ENCODE measurements at places on chromosomes 1 and 21.
A peak's percentile ranks its signal among the peaks of the same experiment; 100 is the strongest.

- DNase-seq: no peak
These were observed 7.3 kb downstream of the PODN start for GRCh38 chr1:53069265-53069662.

GRCh38 chr1:111221633-111222291 is 5.8 kb upstream of the CHI3L2 start:
- no peak for DNase-seq

DNA sequence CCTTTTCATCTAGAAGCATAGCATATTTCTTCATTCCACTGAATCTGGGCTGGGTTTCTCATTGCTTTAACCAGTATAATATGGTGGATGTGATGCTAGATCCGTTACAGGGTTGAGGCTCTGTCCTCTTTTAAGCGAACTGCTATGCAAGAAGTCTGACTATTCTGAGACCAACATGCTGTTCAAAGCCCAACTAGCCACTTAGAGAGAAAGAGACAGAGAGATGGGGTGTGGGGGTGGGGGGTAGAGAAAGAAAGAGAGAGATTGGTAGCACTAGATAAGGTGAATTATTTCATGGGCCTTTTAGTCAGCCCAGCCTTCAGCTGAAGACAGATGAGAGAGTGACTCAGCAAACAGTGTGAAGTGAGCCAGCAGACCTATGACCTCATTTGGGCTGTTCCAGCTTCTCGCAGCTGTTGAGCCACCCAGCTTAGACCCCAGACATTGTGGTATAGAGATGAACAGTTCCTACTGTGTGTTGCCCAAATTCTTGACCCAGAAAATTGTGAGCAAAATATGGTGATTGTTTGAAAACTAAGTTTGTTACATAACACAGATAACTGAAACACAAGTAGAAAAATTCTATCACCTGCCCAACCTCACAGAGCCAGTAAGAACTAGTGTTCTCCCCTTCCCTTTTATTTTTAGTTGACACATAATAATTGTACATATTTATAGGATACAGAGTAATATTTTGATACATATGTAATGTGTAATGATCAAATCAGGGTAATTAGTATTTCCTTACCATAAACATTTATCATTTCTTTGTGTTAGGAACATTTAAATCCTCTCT is 40.7 kb upstream of the PRKACB start:
- DNase-seq: peak; percentile 65

DNA sequence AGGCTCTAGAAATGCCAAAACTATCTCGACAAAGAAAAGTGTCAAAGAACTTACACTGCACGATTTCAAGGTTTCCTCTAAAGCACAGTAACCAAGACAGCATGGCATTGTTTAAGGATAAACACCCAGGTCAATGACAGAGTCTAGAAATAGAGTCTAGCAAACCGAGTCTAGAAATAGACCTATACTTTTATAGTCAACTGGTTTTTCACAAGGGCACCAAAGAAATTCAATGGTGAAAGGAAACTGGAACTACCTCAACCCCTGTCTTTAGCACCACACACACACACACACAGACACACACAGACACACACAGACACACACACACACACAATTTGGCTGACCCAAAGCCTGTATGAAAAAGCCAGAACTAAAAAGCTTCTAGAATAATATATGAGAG is 67.1 kb upstream of the PGBD5 start:
- DNase-seq: no peak

DNA sequence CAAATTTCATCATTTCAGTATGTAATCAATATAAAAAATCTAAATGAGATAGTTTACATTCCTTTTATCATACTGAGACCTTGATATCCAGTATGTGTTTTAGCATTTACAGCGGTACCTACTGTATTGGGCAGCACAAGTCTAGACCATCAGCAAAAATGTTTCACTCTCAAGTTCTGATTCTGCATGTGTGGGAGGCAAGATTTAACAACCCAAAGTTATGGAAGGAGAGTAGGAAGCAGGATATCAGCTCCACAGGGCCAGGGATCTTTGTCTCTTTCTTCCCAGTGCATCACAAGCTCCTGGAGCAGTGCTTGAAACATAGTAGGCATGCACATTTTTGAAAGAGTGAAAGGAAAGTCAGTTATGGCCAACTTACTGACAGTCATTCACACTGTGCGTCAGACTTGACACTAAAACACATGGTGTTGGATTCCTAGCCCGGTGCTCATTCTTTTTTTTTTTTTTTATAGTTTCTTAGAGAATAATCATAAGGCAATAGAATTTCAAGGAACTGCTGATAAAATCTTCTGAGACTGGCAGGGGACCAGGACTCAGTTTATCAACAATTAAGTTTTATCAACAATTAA is 6.1 kb downstream of the TENT5C start:
- no peak for DNase-seq

GRCh38 chr1:43708002-43708410 is 670 bp downstream of the ST3GAL3 start:
- peak; percentile 50 for DNase-seq

DNA sequence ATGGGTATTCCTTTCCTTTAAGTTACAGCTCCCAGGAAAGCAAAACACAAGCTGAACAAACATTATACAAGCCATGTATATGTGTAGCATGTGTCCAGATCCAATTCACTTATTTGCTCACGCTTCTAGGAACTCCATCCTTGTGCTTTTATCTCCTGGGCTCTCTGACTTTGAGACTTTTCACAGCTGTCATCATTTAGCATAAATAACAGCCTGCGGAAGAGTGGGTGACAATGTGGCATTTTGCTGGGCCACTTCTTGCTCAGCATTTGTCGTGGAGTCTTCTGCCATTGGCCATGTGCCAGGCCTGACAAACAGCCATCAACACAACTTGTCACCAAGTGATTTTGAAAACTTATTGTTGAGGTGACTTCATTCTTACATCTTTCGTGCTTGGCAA is 164.3 kb downstream of the KIF26B start:
- DNase-seq: no peak

- DNase-seq: no peak
These were observed 28.9 kb upstream of the VAV3 start for GRCh38 chr1:107993920-107994319.

DNA sequence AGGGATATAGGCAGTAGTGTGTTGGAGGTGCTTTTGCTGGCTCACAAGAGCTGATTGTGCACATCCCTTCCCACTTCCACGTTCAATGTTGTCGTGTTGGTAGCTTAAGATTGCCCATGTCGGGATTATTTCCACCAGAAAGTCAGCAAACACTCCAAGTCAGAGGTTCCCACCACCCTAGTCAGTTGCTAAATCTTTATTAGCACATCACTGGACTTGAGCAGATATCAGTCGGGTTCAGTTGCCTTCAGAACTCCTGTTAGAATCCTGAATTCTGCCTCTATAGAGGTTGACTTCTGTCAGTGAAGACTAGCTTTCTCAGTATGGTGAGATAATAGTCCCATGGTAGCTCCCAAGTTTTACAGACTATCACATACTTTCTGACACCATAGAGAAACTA is 10.5 kb downstream of the AGL start:
- DNase-seq: no peak

- no peak for DNase-seq
These were observed 397.6 kb downstream of the LRRIQ3 start for GRCh38 chr1:73800376-73800775.

- DNase-seq: no peak
These were observed 99.8 kb downstream of the MRPL39 start for GRCh38 chr21:25507522-25507921.

DNA sequence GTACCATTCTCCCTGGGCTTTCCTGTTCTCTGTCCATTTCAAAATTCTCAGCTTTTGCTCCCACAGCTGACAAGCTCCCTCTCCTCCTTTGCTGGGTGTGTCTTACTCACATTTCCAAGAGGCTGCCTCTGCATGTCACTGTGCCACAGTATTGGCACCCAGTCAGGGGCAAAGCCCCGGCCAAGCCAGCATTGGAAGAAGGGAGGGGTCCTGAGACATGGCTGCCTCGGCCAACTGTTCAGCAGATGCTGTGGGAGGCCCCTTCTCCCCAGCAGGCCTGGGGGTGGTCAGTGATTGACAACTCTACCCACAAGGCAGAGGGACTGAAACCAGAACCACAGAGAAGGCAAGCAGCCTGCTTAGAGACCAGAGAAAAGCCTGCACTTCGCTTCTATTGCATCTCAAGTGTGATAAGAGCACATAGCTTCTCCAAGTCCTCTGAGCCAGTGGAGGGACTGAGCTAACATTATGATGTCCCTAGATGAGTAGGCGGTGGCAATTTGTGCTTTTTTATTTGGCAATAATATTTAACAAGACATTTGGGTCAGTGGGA is 294.1 kb downstream of the SIPA1L2 start:
- DNase-seq: peak; percentile 61

- no peak for DNase-seq
These were observed 25.7 kb downstream of the PSMB4 start for GRCh38 chr1:151425103-151425502.

DNA sequence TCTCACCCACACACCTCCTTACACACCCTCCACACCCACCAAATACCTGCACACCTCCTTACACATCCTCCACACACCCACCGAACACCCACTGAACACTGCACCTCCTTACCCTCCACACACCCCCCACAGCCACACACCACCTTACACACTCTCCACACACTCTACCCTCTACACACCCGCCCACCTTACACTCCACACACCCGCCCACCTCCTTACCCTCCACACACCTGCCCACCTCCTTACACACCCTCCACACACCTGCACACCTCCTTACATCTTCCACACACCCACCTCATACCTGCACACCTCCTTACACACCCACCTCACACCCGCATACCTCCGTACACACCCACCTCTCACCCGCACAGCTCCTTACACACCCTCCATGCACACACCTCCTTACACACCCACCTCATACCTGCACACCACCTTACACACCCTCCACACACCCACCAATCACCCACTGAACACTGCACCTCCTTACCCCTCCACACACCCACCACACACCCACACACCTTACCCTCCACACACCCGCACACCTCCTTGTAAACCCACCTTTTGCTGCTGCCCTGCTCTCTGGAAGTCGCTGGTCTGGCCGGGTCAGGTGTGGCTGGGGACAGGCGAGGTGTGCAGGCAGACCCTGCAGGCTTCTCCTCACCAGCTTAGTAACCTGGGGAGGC is 38.5 kb downstream of the COQ8A start:
- DNase-seq: no peak
